Thyroid gland (tissue), 4 donors: ENCODE measurements at places on chromosomes 12 and 14.

DNA sequence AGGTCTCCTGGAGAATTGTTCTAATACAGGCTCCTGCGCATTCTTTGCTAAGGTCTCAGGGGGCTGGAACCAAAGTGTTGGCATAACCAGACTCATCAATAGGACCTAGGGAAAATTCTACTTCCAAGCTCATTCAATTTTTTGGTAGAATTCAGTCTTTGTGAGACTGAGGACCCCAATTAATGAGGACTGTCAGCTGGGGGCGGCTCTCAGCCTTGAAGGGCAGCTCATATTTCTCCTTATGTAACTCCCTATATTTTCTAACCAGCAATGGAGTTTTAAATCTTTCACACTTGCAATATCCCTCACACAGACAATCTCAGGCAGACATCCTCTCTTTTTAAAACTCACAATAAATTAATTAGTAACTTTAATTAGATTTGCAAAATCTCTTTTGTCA is 476.4 kb upstream of the LRFN5 start:
- DNase-seq, result no peak

DNA sequence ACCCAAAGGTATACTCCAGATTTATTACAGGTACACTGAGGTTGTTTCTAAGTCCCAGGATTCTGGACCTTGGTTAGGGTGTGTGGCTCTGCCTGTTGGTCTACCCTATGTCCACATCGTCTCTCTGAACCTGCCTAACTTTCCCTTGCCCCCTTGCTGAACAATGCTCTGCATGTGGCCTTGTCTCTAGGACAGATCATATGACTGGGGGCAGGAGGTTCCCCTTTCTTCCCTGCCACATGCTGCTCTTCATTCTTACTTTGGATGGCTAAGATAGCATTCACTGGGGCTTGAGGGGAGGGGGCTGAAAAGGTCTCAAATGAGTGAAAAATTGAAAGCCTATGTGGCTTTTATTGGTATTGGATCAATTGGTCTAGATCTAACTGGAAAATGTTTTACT is 49.2 kb downstream of the MBIP start:
- no peak for DNase-seq

DNA sequence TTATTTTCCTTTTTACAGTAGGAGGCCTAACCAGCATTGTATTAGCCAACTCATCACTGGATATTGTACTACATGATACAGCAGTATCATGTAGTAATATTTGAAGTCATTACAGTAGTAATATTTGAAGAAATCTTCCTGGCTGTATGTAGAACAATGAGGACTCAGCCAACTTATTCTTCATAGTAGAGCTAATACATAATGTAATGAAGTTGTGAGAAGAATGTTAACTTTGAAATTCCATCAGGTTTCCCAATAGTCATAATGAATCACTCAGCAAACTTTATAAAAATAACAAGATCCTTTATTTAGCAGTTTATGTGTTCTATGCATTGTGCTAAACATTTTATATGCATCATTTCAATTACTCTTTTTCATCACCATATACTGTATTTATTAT is 61.8 kb downstream of the LRRK2 start:
- no peak for DNase-seq

DNA sequence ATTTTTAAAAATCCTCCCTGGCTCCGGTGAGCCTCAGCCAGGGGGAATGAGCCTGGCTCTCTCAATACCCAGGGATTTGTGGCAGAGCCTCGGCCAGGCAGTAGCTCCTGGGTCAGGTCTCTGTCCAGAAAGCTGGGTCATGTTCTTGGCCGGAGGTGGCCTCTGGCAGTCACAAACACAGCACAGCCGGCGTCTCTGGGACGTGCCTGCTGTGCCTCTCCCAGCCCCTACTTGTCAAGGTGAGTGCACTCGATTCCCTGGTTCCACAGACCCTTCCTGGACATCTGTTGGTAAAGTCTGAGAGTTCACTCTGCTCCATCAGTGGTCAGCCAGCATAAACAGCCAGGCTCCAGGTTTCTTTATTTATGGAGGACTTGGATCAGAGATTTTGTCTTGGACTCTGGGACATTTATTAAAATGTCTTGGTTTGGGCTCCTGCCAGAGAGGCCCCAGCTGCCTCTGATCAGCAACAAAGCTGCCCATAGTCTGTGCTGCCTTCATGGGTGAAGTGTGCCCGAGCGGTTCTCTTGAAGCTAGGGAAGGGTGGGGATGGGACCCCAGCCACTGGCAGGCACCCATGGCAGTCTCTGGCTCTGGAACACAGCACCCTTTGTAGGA is 56.7 kb downstream of the DGLUCY start:
- peak; percentile 50 for DNase-seq

DNA sequence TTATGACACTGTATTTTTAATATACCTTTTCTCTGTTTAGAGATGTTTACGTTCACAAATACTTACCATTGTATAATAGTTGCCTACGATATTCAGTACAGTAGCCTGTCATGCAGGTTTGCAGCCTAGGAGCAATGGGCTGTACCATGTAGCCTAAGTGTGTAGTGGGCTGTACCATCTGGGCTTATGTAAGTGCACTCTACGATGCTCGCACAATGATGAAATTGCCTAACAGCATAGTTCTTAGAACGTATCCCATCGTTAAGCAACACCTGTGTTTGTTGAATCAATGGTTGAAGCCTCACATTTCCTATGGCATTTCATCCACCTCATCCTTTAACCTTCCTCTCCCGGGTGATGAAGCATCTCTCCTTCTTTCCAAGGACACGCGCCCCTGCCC is 12.5 kb upstream of the EML1 start:
- DNase-seq, result no peak

- DNase-seq, result peak; percentile 25
These were observed 63.3 kb upstream of the HSPB8 start for GRCh38 chr12:119115296-119115905.
